ENCODE measurements at places on chromosomes 7 and 10. TPM values are rescaled to one million over a fixed set of nuclear protein-coding genes. Genes with fewer than 3 reads are reported as not detected.

Gene SRGN
- 198 TPM for total RNA-seq

Gene APBB1IP
- total RNA-seq = 29.4 TPM

Gene BHLHA15
- 0.41 TPM for total RNA-seq

GRCh38 chr10:126321440-126321839 lies 66.8 kb downstream of the ADAM12 start:
- H3K36me3 ChIP-seq = no peaks in the 10 kb centered on the region
- H3K27me3 ChIP-seq = no peaks in the 10 kb centered on the region
- H3K4me3 ChIP-seq = no peak overlapping the region
- H3K4me1 ChIP-seq = no peaks in the 10 kb centered on the region
- H3K27ac ChIP-seq = no peak overlapping the region

- no peak for DNase-seq
- no peak overlapping the region for H3K27ac ChIP-seq
- no peaks in the 10 kb centered on the region for H3K36me3 ChIP-seq
- H3K4me3 ChIP-seq = no peak overlapping the region
- no peaks in the 10 kb centered on the region for H3K27me3 ChIP-seq
These were observed 403.2 kb downstream of the RPS24 start for GRCh38 chr10:78436706-78437406.

DNA sequence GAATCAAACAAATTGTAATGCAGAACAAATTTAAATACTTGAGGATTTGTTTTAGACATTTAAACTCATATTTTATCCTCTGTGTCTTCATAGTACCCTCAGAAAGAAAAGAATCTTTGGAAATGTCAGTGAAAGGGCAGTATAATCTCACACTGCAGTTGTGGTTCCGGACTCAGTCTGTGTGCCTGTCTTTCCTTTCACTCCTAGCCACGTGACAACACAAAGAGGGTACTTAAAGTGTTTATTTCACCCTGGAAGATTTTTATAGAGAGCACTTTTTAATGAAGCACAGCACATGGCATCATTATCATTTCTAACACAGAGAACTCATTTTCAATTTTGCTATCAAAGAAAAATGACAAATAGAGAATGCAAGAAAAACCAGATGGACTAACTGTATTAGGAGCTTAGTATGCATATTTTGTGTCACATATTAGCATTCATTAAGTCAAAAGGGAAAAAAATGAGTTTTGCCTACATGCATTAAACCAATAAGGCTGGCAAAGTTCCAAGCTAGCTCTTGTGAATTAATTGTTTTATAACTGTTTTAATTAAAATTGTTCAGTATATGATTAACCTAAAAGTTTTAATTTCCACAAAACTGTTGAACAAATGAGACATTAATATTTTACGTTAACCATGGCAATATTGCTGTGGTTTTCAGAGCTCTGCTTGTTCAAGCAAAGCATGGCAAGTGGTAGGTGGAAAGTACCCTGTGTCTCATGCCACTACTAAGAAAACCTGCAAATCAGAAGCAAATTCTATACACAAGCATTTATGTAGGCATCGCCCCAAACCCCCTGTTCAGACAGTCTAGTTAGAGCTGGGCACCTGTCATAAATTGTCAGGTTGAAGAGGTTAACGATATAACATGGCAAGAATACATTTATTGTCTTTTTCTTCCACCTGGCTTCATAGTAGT lies 65.9 kb downstream of the AUTS2 start:
- H3K4me3 ChIP-seq = no peak overlapping the region
- H3K4me1 ChIP-seq = no peaks in the 10 kb centered on the region
- no peak for DNase-seq
- no peaks in the 10 kb centered on the region for H3K27me3 ChIP-seq
- H3K27ac ChIP-seq = no peak overlapping the region

DNA sequence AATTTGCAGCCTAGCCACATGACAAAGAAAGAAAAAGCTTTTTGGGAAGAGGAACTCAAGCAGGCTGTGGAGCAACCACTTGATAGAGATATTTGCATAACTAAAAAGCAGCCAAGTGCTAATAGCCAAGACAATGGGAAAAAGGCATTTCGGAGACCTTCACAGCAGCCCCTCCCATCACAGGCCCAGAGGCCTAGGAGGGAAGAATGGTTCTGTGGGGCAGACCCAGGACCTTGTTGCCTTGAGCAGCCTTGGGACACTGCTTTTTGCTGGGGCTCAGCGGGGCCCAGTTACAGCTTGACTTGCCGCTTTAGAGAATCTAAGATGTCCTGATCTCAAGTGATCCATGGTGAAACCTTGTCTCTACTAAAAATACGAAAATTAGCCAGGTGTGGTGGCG lies 38.5 kb downstream of the FAM149B1 start:
- no peaks in the 10 kb centered on the region for H3K27me3 ChIP-seq
- DNase-seq = no peak
- no peaks in the 10 kb centered on the region for H3K4me1 ChIP-seq
- no peak overlapping the region for H3K4me3 ChIP-seq
- peaks cover 9% of the 10 kb centered on the region for H3K36me3 ChIP-seq

DNA sequence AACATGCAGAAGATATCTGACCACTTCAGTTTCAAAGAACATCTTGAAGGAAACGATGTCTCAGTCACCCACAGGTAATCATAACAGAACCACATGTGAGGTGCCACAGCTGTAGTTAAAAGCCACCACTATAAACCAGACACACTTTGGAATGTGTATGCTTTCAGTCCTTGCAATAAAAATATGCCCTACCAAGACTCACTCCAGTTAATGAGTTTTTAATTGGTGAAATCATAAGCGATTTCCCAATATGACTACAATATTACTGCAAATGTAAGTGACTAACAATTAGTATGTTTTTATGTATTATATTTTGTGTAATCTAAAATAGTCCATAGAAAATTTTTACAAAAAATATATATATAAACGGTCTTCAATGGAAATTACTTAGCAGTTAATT lies 428.2 kb downstream of the PARD3 start:
- no peaks in the 10 kb centered on the region for H3K36me3 ChIP-seq
- H3K4me3 ChIP-seq = no peak overlapping the region
- H3K27ac ChIP-seq = no peak overlapping the region
- H3K27me3 ChIP-seq = no peaks in the 10 kb centered on the region

DNA sequence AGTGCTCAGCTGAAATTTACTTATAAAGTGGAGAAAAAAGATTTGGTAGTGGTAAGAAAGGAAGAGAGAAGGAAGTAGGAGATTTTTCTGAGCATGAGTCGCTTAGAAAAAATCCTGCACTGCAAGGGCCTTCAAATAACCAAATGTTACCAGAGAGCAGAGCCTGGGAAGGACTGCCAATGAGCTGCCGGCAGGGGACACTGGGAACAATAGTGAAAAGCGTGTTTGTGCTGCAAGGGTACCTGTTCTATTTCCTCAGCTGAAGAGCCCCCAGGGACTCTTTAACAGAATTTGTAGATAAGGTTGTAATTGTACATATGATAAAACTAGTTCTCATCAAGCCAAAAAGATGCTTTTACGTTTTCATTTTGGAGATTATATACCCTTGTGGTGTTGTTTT lies 696.3 kb upstream of the C7orf33 start:
- H3K27ac ChIP-seq = no peak overlapping the region
- DNase-seq = no peak
- no peaks in the 10 kb centered on the region for H3K4me1 ChIP-seq

All from activated naive CD4-positive, alpha-beta T cell treated with anti-CD3 and anti-CD28 coated beads for 36 hours (primary cell).